ENCODE measurements at places on chromosomes 4 and X. TPM values are rescaled to one million over a fixed set of nuclear protein-coding genes. Genes with fewer than 3 reads are reported as not detected.

Gene ODAPH
- not detected for total RNA-seq

Gene NUDT10
- total RNA-seq: 0.64 TPM

Gene PWWP3B
- total RNA-seq: not detected

Gene TDO2
- total RNA-seq: not detected

Gene GLUD2
- total RNA-seq: 2.9 TPM

DNA sequence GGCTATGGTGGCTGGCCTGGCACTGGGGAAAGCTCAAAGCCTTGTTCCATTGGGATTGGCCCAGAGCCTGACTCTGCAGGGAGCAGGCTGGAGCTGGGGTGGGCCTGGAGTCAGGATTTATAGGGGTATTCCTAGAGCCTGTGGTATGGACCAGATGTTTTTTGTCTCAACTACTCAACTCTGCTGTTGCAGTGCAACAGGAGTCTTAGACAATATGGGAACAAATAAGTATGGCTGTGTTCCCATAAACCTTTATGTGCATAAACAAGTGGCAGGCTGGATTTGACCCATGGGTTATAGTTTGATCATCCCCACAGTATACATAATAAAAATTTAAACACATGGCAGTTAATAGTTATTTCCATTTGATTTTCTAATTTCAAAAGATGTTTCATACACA, 557.9 kb upstream of the ARX start:
- H3K4me3 ChIP-seq: no peak overlapping the region
- H3K27ac ChIP-seq: no peak overlapping the region
- H3K27me3 ChIP-seq: no peaks in the 10 kb centered on the region
- DNase-seq: no peak
- H3K4me1 ChIP-seq: no peaks in the 10 kb centered on the region
- H3K36me3 ChIP-seq: no peaks in the 10 kb centered on the region

GRCh38 chr4:72558655-72559054, 10.4 kb downstream of the ADAMTS3 start:
- no peaks in the 10 kb centered on the region for H3K27me3 ChIP-seq
- H3K27ac ChIP-seq: no peak overlapping the region
- H3K4me3 ChIP-seq: no peak overlapping the region
- no peak for DNase-seq

GRCh38 chr4:151644622-151645021, 116.2 kb downstream of the GATB start:
- H3K27me3 ChIP-seq: peaks cover 5% of the 10 kb centered on the region
- no peak overlapping the region for H3K4me3 ChIP-seq
- no peaks in the 10 kb centered on the region for H3K36me3 ChIP-seq
- DNase-seq: no peak

DNA sequence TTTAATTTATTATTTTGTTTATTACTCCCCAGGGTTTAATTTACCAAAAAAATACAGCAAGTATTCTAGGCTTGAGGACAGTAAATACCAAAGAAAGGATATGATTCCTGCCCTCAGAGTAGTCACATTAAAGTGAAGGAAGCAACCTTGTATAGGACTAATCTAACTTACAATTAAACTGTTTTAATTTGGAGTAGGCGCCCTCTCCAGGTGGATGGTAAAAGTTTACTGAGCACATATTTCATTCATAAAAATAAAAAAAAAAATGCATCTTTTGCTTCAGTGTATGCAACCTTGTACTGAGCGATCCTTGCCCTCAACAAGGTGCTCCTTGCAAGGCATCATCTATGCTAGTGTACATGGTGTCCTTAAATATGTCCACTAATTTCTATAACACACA, 72.0 kb upstream of the MAGEB16 start:
- H3K27ac ChIP-seq: no peak overlapping the region
- no peak for DNase-seq
- no peaks in the 10 kb centered on the region for H3K27me3 ChIP-seq
- H3K4me3 ChIP-seq: no peak overlapping the region
- no peaks in the 10 kb centered on the region for H3K36me3 ChIP-seq

- no peaks in the 10 kb centered on the region for H3K27me3 ChIP-seq
- H3K4me1 ChIP-seq: no peaks in the 10 kb centered on the region
- H3K36me3 ChIP-seq: no peaks in the 10 kb centered on the region
- no peak overlapping the region for H3K4me3 ChIP-seq
- no peak overlapping the region for H3K27ac ChIP-seq
These were observed 23.8 kb downstream of the IQCM start for GRCh38 chr4:149791851-149792250.

- no peak for DNase-seq
- H3K36me3 ChIP-seq: no peaks in the 10 kb centered on the region
- H3K27ac ChIP-seq: no peak overlapping the region
- no peaks in the 10 kb centered on the region for H3K27me3 ChIP-seq
These were observed 101.2 kb downstream of the AFF1 start for GRCh38 chr4:87035881-87036509.

DNA sequence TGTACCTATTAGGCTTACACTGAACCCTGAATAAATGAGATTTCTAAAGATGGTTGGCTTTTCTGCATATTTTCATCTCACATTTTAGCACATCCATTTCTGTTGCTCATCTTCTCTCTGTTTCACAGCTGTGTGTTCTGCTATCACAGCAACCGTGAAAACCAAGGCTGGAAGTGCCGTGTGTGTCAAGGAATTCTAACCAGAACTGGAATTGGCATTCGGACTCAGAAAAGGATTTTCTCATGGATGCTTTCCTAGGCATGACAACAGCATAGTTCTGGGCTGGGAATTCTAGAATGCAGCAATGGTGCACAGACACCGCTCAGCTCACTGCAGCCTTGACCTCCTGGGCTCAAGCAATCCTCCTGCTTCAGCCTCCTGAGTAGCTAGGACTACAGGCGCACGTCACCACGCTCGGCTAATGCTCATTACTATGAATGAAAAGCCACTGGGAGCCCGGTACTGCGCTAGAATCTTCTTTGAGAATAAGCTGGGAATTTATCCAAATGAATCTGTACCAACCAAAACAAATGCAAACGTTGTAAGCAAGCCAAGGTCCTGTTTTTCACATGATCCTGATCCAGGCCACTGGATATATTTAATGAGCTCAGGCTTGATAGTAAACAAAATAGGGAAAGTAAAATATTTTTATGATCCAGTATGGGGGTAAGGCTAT, 105.2 kb downstream of the RBM47 start:
- peaks cover 6% of the 10 kb centered on the region for H3K36me3 ChIP-seq
- peaks cover 9% of the 10 kb centered on the region for H3K4me1 ChIP-seq
- H3K27ac ChIP-seq: no peak overlapping the region
- no peak overlapping the region for H3K4me3 ChIP-seq
- no peak for DNase-seq

DNA sequence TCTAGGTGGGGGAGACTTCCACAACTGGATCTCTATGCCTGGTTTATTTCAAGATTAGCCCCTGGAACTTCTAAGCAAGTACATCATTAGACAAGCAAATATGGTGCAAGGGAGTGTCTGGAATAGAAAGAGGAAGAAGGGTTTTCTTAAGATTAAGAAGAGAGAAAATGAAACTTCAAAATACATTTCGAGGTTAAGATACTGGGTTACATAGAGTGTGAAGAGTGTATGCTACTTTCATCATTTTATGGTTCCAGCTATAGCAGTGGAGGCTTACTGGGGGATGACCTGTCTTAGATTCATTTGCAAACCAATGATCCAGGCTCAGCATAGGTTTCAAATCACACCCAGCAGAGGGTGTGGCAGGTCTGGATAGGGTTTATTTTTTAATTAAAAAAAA, 144.4 kb upstream of the GATB start:
- H3K4me1 ChIP-seq: peaks cover 2% of the 10 kb centered on the region
- DNase-seq: no peak
- peaks cover 4% of the 10 kb centered on the region for H3K27me3 ChIP-seq
- no peak overlapping the region for H3K27ac ChIP-seq
- peaks cover 4% of the 10 kb centered on the region for H3K36me3 ChIP-seq
- H3K4me3 ChIP-seq: no peak overlapping the region

DNA sequence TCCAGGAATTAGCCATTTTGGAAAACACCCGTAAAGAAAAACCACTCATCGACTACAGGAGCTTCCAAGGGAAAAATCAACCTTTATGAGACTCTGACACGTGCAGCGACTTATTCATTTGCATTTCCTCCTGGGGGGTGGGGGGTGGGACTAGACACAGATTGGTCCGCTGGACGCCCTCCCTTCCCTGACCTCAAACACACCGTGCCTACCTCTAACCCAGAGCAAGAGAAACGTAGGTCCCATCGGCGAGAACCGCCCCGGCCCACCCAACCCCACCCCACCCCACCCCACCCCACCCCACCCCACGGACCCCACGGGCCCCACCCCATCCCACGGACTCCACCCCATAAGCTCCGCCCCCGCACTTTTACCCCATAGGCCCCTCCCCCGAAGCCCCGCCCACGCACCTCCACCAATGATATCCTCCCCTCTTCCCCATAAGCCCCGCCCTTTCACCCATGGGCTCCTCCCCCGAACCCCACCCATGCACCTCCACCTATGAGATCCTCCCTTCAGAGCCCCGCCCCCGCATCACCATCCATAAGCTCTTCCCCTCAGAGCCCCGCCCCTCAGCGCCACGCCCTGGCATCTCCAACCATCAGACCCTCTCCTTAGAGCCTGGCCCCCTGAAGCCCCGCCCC, 1.1 kb downstream of the GTPBP6 start:
- peak overlapping the region; percentile 87 for H3K4me3 ChIP-seq
- H3K27ac ChIP-seq: peak overlapping the region; percentile 95
- no peaks in the 10 kb centered on the region for H3K27me3 ChIP-seq
- peaks cover 27% of the 10 kb centered on the region for H3K36me3 ChIP-seq
- no peak for DNase-seq
- peaks cover 14% of the 10 kb centered on the region for H3K4me1 ChIP-seq

DNA sequence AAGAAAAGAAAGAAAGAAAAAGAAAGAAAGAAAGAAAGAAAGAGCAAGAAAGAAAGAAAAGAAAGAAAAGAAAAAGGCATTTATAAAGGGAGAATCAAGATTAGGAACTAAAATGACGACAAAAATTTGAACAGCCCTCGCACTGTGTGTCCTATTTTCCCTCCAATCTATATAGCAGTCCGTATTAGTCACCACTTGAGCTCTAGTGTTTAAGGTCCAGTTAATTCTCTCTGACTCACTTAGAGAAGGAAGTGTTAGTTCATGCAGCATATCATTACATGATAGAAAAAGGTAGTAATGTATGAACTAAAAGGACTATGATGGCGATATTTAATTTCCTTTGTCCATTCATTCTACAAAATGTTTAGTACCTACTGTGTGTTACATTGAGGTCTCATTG, 122.7 kb downstream of the CBLL2 start:
- no peaks in the 10 kb centered on the region for H3K36me3 ChIP-seq
- H3K4me3 ChIP-seq: no peak overlapping the region
- no peaks in the 10 kb centered on the region for H3K4me1 ChIP-seq

DNA sequence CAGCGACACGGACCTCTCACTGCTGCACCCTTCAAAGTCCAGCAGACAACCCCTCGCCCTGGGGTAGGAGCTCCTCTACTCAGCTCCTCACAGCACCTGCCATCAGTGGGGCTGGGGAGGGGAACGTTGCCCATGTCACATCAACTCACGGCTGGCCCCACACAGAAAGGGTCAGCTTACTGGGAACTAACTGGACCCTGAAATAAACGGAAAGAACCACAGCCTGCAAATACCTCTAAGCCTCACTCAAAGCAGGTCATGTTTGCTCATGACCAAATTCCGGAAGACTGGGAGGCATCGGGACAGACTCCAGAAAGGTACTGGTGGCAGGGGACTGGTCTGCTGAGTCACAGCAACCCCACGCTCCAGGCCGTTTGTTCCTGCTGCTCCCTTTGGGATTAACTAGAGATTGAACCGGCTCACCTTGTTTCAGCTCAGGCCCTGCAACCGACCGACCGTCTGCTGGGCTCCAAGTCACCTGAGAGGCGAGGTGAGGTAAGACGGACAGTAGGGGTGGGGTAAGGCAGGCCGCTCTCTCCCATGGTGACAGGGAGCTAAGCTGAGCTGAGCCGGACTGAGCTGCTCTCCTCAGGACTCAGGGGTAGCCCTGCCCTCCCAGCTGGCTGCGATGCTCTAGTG, 5.6 kb downstream of the G6PD start:
- H3K4me3 ChIP-seq: no peak overlapping the region
- H3K36me3 ChIP-seq: peaks cover 21% of the 10 kb centered on the region
- no peak for DNase-seq
- no peaks in the 10 kb centered on the region for H3K27me3 ChIP-seq

DNA sequence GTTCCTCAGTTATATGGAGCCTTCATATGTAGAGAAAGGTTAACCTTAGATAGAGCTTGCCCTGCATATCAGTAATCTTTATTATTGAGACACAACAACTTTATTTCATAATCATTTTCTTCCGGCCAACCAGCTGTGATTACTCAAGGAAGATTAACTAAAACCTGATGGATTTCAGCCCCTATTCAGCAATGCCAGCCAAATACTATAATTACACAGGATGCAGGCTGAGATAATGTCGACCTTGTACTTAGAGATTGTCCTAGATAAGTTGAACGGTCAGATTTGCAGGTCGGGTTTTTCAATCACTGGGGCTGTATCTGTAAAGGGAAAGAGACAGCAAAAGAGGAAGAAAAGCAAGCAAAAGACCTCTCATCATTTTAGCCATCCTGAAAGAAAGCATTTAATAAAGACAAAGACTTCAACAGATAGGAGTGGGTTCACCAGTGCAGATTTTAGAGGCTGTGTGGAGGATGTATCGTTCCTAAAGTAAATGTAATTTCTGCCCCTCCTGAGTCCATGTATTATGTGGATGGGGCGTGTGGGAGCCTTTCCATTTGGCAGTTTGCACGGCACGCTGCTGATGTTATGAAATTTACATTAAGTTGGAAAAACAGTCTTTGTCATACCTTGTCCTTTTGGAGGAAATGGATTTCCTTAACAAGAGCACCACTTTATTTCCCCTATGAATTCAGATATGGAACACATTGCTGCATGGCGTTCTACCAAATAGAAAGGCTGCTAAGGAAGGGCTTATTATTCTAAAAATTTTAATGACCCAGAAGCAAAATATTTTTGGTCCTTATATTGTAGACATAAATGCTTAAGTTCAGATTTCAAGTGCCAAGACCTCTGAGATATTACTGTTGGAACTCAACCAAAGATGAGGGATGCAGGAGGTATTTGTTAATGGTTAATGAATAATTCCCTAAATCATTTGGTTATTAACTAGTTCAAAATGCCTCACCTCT, 496.7 kb downstream of the SPRY1 start:
- H3K27ac ChIP-seq: no peak overlapping the region
- no peaks in the 10 kb centered on the region for H3K4me1 ChIP-seq
- no peaks in the 10 kb centered on the region for H3K27me3 ChIP-seq
- H3K36me3 ChIP-seq: no peaks in the 10 kb centered on the region

GRCh38 chr4:88207171-88207570, 48.7 kb upstream of the ABCG2 start:
- DNase-seq: no peak
- H3K27ac ChIP-seq: no peak overlapping the region
- H3K27me3 ChIP-seq: peaks cover 10% of the 10 kb centered on the region
- no peaks in the 10 kb centered on the region for H3K36me3 ChIP-seq
- H3K4me3 ChIP-seq: no peak overlapping the region

DNA sequence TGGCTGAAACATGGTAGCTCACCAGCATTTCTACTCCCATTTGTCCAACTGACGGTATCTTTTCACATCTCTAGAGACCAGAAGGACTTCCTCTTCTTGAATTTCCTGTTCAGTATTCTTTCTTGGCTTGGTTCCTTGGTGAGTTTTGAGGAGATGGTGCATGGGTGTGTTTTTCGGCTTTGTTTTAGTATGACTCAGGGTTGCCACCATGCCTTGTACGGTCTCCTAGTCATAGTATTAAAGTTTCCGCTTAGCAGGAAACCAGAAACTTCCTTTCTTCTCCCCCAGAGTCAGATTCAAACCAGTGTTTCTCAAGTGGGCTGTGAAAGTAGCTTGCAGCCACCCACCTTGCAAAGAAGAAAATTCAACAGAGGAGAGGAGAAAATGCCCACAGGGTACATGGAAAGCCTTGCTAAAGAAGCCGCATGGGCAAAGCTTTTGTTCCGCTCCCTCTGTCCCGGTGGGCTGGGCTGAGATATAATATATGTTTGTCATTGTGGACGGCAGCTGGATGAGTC, 5.7 kb downstream of the CD99 start:
- peaks cover 73% of the 10 kb centered on the region for H3K4me1 ChIP-seq
- no peaks in the 10 kb centered on the region for H3K27me3 ChIP-seq
- peak overlapping the region; percentile 68 for H3K4me3 ChIP-seq

Measured in activated T-helper 2 cell treated with anti-CD3 and anti-CD28 coated beads, Interferon-gamma antibody, Interleukin-2, Interleukin-4, amounts not matched to agents 10 μg/mL and 5 μg/mL and 100 μg/mL, durations not matched to agents 14 hours and 24 hours and 36 hours (primary cell).